Stimulated activated CD4-positive, alpha-beta T cell treated with anti-CD3 and anti-CD28 coated beads, Interleukin-1b, Interleukin-23, amount 100 ng/mL, for 1 hour (primary cell): ENCODE measurements at places on chromosomes 4 and X.

DNA sequence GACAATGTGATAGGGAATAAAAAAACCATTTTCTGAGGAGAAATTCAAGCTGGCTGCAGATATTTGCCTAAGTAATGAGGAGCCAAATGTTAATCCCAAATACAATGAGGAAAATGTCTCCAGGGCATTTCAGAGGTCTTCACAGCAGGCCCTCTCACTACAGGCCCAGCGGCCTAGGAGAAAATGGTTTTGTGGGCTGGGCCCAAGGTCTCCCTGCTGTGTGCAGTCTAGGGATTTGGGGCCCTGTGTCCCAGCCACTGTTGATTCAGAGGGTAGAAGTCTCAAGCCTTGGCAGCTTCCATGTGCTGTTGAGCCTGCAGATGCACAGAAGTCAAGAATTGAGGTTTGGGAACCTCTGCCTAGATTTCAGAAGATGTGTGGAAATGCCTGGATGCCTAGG, 778.7 kb downstream of the CENPC start:
- DNase-seq: no peak

GRCh38 chr4:16027626-16028025, 56.2 kb downstream of the PROM1 start:
- no peak for DNase-seq

- DNase-seq: no peak
These were observed 6.8 kb downstream of the ZFP42 start for GRCh38 chr4:188002323-188002722.

GRCh38 chr4:176800891-176801534, 8.3 kb upstream of the VEGFC start:
- no peak for DNase-seq

- DNase-seq: no peak
These were observed 35.0 kb upstream of the HMX1 start for GRCh38 chr4:8906668-8906970.

DNA sequence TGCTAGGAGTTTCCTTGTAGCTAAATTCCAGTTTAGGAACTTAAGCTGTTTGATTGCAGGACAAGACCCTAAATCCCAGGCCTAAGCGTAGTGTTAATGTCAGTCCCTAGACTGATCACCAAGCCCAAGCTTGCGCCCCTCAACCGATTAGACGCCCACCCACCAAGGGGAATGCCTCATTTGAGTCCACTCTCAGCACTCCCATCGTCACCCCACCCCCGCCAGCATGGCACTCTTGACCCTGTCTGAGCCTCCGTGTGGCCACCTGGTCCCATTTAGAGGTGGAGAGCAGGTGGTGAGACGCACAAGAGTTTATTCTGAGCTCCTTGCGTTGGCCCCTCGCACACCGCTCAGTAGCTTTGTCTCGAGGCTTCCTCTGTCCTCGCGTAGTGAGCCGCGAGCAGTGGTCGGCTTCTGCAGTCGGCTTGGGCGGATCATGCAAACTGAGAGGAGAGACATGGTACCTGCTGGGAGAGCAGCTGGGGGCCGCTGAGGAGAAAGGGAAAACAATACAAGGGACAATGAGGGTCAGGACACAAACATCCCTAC, 48.5 kb upstream of the ZNF157 start:
- no peak for DNase-seq

- DNase-seq: no peak
These were observed 4.2 kb downstream of the VSIG4 start for GRCh38 chrX:66035667-66036066.

DNA sequence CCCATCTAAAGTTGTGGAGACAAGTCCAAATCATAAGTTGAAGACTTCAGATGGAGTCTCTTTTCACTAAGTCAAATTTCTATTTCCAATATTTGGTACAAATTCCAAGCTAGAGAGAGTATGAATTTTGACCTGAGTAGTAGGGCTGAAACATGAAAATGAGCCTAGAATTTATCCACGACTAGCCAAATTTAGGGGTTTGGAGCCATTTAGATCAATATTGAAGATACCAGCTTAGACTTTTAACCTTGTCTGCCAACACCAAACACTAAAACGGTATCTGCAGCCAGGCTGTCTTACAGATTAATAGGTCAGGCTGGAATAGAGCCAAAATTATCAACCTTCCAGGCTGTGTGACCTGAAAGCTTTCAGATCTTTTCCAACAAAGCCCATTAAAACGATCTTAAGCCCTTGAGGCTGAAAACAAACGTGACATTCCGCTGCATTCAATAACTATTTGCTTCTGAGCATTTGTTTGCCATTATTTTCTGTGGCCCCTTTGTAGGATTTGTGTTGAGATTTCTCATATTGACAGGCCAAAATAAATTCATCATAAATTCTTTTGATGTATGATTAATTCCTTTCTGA, 268.7 kb upstream of the DKK2 start:
- DNase-seq: no peak

GRCh38 chr4:54215379-54216077, 13.6 kb upstream of the PDGFRA start:
- DNase-seq: no peak

GRCh38 chrX:1807301-1807731, 192.5 kb downstream of the ASMT start:
- DNase-seq: no peak

GRCh38 chr4:152357206-152357605, 178.7 kb downstream of the FBXW7 start:
- no peak for DNase-seq

- no peak for DNase-seq
These were observed 43.8 kb upstream of the CPEB2 start for GRCh38 chr4:14958436-14958835.

DNA sequence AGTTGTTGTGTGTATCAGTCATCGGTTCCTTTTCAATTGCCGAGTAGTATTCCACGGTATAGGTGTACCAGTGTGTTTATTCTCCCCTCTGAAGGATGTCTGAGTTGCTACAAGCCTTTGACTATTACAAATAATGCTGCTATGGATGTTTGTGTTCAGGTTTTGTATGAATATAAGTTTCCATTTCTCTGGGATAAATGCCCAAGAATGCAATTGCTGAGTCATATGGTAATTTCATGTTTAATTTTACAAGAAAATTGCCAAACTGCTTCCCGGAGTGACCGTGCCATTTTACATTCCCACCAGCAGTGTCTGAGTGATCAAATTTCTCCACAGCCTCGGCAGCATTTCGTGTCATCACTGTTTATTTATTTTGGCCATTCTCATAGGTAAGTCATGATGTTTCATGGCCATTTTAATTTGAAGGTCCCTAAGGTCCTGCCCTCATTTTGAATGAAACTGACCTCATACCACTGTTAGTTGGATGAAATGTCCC, 73.9 kb downstream of the IRF2 start:
- no peak for DNase-seq

DNA sequence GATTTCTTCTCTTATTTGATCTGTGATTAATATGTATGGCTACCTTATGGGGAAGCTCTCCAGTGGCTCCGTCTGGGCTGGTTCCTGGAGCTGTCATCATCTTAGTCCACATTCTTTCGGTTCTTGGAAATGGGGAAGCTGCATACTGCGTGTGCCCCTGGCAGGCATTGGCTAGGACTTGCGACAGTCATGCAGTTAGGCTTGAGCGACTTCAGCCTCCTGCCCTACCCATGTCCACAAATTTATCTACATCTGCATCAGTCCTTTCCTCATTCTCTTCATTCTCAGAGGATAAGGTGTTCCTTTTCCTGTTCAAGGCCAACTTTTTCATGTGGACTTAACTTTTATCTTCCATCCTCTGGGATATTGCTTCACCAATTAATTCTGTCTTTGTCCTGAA, 214.2 kb downstream of the RELL1 start:
- DNase-seq: no peak

DNA sequence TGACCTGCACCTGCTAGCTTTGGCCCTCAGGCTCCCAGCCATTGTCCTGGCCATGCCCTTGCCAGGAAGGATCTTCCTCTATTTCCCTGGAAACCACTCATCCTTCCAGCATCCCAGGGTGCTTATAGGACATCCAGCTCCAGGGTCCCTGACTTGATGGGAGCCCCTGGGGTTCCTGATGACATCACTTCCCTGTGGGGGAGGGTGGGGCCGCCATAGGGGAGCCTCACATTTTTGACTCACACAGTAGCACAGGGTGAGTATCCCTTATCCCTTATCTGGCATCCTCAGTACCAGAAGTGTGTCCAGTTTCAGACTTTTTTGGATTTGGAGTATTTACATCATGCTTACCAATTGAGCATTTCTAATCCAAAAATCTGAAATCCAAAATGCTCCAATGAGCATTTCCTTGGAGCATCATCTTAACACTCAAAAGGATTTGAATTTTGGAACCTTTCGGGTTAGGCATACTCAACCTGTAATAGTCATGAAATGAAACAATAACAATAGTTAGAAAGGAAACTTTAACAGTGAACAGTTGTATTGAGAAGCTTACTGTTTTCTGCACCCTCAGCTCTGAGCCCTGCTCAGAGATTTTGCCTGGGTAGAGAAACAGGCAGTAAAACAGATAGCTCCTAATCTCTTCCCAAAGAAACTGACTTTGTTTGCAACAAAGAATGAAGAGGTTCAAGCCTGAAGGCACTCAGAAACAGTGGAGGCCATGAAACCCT, 22.1 kb downstream of the TNIP2 start:
- no peak for DNase-seq

DNA sequence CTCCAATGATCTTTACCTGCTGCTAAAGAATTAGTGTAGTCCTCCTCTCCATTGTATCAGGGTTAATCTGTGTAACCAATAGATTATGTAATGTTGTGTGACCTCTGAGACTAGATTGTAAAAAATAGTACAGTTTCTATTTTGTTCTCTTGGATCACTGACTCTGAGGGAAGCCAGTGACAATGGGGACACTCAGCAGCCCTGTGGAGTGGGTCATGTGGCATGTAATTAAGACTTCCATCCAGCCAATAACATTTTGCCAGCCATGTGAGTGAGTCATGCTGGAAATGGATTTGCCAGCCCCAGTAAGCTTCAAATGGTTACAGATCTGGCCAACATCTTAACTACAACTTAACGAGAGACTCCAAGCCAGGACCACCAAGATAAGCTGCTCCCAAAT, 332.3 kb downstream of the PTTG2 start:
- no peak for DNase-seq

DNA sequence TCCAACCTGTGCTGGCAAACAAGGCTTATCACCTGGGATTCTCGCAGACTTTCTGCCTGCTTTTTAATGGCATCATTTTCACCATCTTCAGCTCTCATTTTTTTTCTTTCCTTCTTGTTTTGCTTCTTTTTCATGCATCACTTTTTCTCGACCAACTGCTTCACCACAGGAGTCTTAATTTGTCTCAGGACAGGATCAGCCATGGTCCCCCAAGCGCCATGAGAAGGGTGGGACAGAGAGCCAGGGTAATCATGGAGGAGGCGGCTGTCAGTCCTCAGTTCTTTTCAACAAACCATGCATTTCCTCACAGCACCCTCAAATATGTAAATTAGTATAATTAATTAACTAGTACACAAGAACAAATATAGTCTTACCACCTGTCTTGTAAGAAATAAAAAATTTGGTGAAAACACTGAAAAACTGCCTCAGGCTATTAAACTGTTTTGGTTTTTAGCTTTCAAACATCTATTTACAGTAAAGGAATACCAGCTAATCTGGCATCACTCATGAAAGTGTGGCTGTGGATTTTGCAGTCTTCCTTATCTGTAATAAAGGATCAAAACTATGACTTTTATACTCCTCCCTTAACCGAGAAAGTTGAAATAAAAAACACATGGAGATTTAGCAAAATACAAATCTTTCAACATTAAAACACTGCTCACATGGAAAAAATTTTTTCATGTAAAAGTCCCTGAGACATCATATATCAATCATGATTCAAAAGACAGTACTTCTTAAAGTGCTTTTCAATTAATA, 19.1 kb downstream of the EIF4E start:
- DNase-seq: no peak

GRCh38 chr4:86356425-86357210, 3.2 kb downstream of the MAPK10 start:
- DNase-seq: no peak

DNA sequence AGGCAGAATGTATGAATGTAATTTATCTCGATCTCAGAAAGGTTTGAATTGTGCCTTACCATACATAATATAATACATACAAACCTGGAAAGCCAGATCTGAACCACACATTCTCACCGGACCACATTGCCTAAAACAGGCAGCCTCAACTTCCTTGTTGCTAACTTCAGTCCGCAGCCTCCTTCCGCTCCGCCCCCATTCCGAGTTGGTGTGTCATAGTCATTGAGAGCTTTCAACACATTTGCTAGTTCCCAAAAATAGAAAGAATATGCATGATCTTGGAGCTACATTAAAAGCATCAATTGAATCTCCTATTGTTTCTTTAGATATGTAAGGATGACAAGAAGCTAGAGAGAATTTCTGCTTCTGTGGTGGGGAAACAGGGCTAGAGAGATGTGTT, 127.2 kb downstream of the ARHGEF9 start:
- no peak for DNase-seq

DNA sequence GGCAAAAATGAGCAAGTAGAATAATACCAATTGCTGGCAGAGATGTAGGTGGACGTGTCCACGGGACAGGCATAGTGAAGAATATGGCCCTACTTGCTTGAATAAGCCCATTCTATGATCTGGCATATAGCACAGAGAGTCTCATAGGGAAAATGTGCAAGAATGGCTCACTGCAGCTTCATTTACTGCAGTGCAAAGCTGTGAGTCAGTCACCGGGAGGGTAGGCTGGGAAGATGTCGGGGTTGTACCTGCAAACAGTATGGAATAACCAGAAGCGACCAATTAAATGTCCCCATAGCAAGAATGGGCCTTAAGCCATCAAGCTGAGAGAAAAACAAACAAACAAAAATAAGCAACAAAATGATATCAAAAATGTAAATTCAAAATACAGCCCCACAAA, 74.3 kb downstream of the DHX15 start:
- no peak for DNase-seq

DNA sequence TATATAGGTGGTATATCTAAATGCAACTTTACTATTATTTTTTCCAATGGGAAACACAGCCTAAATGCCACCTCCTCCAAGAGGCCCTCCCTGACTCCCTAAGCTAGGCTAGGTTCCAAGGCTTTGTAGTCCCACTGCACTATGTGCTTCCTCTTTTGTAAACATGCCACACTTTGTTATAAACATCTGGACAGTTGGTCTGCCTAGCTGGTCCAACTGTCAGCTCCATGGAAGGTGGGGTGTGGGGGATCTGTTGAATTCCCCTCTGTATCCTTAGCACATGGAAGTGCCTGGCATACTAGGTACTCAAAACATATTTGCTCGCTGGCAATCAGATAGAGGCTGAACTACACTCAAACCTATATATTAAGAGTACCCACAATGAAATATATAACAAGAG, 63.4 kb downstream of the SLC9A7 start:
- no peak for DNase-seq

- DNase-seq: no peak
These were observed 421.5 kb downstream of the NLGN4X start for GRCh38 chrX:5807181-5807580.

DNA sequence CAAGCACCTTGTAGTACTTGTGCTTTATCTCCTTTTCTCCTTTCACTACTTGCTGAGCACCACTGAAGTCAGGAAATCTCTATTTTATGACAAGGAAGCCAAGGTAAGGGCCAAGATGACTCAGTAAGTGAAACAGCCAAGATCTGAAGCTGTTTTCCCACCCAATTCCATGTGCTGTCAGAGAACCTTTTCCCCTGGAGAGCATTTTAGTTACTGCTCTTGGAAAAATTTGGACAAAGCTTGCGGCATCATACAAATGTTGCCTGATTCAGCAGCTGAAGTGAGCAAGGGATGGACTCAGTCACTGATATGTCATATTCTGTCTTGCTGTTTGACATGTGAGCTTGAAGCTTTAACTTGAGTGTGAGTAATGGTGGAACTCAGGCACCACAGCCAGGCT, 391.4 kb downstream of the RAB28 start:
- DNase-seq: no peak

- DNase-seq: no peak
These were observed 1189.6 kb downstream of the PCDH18 start for GRCh38 chr4:136342666-136343065.
